NCI-H1436 (cell line): ENCODE measurements at places on chromosomes 3 and 15.

DNA sequence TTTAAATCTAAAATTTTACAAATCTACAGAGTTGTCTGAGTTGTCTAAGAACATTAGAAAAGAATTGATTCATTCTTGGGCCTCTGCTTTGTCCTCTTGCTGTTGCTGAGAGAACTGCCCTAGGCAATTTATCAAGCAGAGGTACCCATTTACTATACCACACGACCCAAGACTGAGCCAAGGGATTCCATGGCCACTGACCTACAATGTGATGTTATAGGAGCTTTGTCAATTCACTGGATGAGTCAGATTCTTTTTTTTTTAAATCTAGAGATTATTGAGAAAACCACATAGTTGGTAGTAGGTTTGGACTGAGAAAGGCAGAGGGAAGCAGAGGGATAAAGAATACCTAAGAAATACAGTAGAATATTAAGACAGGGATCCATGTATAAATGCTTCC is 55.3 kb downstream of the TRAT1 start:
- DNase-seq = no peak

DNA sequence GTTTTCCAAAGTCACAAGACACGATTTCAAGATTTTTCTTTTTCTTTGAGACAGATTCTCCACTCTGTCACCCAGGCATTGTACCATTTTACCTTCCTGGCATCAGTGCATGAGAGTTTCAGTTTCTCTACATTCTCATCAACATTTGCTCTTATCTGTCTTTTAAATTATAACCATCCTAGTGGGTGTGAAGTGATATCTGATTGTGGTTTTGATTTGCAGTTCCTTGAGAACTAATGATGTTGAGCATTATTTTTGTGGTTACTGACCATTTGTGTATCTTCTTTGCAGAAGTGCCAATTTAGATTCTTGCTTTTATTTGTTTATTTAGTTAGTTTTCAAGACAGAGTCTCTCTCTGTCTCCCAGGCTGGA is 41.2 kb downstream of the ADIPOQ start:
- DNase-seq = no peak

DNA sequence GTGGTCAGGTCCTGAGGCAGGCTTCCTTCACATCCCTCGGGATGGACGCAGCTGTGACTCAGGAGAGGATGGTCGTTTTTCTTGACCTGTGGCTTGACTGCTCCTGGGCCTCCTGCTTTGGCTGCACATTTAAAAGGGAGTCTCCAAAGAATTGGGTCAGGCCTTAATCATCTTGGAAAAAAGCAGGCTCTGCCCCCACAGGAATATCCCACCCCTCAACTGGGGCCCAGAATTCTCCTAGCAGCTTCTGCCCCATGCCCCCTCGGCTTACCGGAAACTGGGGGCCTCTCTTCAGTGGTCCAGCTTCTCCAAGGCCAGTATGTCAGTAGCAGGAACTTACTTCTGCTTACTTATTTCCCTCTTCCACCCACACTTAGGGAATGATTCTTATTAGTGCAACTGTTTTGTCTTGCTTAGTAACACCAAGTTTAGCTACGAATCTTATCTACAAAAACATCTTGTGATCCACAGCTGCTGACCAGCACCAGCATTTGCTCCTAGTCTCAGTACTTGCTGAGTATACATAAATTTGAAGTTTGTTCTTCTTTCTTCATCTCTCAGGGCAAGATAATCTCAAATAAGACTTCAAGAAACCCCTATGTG is 35.7 kb downstream of the ATG7 start:
- DNase-seq = no peak

GRCh38 chr15:66842710-66843441 is 140.8 kb downstream of the SMAD6 start:
- no peak for DNase-seq

GRCh38 chr15:89413877-89414276 is 79.3 kb upstream of the POLG start:
- no peak for DNase-seq

GRCh38 chr3:16122155-16122554 is 52.3 kb upstream of the GALNT15 start:
- DNase-seq = no peak

DNA sequence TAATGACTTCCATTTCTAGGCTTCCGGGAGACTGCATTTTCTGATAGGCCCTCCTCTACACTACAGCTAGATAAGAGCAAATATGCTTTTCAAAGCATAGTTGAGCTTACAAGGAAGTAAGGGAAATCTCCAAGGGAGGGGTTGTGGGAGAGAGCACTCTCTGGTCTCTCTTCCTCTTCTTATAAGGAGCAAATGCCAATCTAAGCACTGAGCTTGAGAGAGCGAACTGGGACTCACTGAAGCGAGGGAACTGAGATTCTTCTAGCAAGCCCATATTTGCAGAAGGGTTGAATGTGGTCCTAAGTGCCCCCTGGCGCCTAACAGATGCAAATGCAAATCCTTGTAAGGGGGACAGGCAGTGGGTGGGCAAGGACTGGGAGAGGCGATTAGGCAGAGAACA is 164.8 kb downstream of the ERC2 start:
- no peak for DNase-seq

GRCh38 chr3:87798567-87798947 is 260.2 kb downstream of the CGGBP1 start:
- no peak for DNase-seq

- no peak for DNase-seq
These were observed 16.9 kb upstream of the CORO2B start for GRCh38 chr15:68561901-68562300.

GRCh38 chr15:33226559-33227181 is 32.2 kb upstream of the FMN1 start:
- DNase-seq = no peak

DNA sequence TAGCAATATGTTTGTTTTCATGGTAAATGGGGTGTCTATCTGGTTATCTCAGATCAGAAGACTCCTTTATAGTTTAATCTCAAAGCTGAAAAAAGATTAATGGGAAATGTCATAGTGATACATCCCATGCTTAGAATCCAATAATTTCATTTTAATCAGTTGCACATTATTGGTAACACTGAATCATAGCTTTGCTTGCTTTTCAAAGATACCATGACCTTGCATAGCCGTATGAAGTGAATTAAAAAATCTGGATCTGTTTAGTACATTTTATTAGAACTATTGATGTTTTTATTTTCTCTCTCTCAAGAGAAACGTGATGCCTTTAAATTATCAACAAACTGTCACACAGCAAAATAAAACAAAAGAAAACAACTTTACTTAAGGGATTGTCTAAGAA is 506.7 kb upstream of the SGO1 start:
- no peak for DNase-seq

DNA sequence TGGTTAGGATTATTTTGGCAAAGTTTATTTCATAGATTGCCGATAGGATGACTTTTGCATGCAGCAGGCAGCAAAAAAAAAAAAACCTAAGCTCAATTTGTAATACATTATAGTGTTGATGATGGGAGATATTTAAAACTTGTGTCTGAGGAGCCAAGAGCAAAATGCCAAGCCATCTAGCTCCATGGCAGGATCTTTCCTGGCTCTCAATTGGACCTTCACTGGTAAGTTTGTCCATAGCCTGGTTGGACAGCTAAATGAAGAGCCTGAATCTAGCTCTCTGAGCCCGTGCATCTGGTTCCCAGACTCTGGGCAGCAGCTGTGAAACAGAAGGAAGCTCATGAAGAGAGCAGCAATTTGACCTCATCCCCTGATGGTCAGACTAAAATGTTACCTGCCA is 17.5 kb downstream of the STAC start:
- DNase-seq = no peak

DNA sequence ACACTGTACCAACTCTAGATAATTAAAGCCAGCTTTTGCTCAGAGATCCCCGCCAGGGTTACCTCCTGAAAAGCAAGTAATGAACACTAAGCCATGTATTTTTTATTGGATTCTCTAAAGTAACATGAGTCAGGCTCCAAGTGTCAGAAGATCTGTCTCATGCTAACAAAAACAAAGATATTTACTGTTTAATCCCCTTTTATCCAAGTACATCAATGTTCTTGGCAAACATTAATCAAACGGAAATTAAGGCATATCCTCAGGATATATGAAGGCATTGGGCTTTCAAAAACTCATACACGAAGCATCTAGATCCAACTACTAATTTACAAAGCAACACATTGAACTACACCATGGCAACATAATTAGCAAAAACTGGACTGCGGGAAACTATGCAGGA is 37.2 kb downstream of the MYO5A start:
- no peak for DNase-seq

GRCh38 chr3:40593351-40593750 is 68.6 kb downstream of the ZNF621 start:
- DNase-seq = no peak

GRCh38 chr3:46027736-46028397 is 584 bp upstream of the XCR1 start:
- no peak for DNase-seq

GRCh38 chr3:101938262-101938847 is 89.0 kb downstream of the NFKBIZ start:
- DNase-seq = no peak

- no peak for DNase-seq
These were observed 156.9 kb downstream of the FBLN2 start for GRCh38 chr3:13705702-13706280.

DNA sequence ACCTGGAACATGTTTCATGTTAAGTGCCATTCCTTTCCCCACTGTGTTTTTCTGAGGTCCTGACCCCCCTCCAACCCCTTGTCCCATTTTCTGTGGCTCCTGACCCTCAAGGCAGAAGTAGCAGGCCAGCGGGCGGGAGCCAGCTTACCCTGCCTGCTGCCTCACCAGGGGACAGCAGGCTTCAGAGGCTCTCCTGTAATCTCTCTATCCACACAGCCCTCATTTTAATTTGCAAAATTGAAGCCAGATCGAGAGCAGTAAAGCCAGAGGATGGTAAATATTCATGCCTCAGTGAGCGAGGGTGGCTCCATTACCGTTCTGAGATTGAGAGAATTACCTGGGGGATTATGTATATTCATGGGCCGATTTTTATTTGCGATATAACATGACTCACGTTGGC is 147.6 kb downstream of the DNAJB8 start:
- no peak for DNase-seq

DNA sequence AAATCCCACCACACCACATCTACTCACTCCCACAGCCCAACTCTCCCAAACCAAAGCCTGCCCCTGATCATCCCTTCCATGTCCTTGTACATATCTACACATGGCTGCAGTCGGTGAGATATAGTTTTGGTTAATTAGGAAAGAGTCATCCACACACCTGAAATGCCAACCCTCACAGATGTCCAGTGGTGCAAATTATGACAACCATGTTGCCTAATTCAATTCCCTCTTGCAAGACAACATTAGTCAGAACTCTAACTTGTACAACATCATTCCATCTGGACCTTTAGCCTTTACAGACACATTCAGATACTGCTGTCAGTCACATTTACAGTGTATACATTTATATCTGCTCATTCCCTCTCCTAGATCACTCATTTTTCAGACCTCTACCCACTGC is 41.2 kb downstream of the TUBGCP4 start:
- no peak for DNase-seq

DNA sequence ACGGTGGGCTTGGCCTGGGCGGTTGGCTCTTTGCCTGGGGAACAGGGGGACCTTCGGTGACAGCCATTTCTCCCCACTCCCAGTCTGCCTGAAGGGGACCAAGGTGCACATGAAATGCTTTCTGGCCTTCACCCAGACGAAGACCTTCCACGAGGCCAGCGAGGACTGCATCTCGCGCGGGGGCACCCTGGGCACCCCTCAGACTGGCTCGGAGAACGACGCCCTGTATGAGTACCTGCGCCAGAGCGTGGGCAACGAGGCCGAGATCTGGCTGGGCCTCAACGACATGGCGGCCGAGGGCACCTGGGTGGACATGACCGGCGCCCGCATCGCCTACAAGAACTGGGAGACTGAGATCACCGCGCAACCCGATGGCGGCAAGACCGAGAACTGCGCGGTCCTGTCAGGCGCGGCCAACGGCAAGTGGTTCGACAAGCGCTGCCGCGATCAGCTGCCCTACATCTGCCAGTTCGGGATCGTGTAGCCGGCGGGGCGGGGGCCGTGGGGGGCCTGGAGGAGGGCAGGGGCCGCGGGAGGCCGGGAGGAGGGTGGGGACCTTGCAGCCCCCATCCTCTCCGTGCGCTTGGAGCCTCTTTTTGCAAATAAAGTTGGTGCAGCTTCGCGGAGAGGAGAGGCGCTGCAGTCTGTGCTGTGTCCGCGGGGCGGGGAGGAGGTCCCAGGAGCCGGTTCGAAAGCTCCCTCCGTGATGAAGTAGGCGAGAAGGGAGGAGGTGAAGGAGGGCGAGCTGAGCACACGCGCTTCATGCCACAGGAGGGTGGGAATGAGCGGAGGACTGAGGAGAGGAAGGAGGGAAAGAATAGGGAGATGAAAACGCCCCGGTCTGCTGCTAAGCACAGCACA is 9.6 kb downstream of the CLEC3B start:
- DNase-seq = no peak

DNA sequence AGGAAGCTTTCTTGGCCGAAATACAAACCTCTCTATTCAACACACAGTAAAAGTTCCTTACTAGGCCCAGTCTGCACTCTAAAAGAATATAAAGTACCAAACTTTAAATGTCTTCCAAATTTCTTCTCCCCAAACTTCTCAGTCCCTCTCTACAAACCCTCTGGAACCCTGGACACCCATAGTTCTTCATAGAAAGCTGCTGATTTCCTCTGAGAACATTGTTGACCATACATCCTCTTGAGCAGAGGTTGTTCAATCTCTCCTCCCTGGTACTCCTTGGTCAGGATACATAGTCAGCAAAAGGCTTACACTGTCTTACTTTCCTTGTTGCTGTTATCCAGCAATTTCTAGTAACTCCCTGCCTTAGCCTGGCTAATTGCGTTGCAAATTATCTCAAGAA is 3.1 kb upstream of the ACAP2 start:
- no peak for DNase-seq

- DNase-seq = no peak
These were observed 2.3 kb downstream of the POPDC2 start for GRCh38 chr3:119657887-119658702.

DNA sequence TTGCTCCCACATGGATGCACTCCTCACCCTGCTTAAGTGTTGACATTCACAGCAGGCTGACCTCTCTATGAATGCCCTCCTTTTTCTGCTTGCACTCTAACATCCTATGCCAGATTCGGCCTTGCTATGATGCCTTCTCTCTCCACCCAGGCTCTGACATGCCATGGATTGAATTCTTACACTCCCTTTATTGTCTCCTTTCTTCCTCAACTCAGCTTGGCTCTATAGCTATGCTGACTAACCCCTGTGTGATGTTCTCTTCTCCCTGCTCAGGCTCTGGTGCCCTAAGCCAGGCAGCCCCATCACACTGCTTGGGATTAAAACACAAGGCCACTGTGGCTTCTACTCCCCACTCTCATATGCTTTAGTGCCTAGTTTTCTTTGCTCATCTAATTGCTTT is 563.7 kb downstream of the NSUN3 start:
- no peak for DNase-seq

GRCh38 chr3:62567097-62568021 is 194.0 kb upstream of the FEZF2 start:
- no peak for DNase-seq
